ENCODE measurements at places on chromosomes 13 and 19.

- no peak for DNase-seq
Observed at GRCh38 chr13:27770809-27771208, 21.5 kb upstream of the GSX1 start.

DNA sequence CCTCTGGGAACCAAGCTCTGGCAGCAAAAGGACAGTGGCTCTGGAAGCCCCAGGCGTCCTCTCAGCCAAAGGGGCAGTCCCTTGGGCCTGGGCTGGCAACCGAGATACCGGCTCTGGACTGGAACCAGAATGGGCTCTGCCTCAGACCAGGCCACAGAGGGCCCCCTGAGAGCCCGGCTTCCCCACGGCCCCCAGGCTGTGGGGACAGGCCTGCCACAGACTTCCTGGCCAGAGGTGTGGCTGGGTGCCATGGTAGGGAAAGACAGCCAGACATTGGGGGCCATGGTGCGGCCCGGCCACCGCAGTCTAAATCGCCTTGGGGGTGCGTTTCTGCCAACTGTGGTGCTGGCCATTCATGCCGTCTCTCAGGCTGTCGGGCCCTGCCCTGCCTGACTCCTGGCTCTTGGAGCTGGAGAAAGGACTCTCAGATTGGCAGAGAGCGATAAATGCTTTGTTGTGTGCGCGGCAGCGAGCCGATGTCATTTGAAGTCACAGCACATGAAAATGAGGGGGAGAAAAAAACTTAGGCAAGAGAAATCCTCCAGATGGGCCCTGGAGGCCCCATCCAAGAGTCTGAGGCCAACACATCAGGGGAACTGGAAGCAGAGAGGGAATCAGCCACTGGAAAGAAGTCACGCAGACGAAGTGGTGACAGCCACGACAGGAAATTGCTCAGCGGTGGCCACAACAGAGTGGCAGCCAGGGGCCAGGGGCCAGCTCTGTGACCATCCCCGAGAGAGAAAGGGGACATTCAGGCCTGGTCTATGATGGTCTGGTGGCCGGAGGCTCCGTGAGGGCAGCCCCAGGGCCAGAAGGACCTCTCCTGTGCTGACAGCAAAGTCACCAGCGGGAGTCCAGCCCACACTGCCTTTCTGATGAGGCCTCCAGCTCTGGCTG lies 26.5 kb downstream of the SH3GL1 start:
- DNase-seq = no peak

DNA sequence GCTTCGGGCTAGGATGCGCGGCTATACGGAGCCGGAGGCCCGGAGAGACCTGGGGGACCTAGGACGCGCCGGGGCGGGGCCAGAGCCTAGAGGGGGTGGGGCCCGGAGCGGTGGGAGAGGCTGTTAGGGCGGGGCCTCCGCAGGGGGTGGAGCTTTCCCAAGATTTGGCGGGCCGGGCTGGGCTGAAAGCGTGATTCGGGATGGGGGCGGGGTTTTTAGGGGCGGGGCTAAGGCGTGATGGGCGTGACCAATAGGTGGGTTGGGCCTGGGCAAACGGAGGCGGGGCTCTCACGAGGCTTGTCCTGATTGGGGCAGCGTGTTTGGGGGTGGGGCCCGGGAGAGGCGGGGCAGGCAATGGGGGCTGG lies 439 bp downstream of the RAB11B start:
- DNase-seq = peak; percentile 90

DNA sequence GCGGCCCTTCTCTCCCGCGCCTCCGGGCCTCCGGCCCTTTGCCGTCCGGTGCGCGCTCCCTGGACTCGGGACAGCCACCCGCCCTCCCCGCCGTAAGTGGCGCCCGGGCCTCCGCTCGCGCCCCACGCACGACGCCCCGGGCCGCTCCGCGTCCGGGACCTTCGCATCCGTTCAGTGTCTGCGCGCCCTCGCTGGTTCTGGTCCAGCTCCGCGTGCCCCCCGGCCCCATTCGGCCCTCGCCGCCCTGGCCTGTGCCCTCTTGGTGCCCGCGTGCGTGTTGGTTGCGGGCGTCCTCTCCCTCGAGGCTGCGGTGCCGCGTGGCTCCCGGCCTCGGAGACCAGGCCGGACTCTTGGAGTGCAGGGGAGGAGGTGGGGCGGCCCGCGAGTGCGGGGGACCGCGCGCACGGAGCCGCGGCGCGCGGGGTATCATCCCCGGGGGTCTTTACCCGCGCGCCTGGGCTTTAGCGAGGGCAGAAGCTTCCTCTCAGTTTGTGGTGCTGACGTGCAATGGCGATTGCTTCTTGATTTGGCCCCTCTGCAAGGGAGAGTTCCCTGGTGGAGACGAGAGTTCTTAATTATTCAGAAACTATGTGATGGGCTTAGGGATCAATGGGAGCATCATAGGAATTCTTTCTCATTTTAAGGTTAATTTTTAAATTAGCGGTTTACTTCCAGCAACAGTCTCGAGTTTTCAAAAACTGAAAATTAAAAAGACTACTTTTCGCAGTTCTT lies 757 bp downstream of the WASF3 start:
- DNase-seq = no peak

DNA sequence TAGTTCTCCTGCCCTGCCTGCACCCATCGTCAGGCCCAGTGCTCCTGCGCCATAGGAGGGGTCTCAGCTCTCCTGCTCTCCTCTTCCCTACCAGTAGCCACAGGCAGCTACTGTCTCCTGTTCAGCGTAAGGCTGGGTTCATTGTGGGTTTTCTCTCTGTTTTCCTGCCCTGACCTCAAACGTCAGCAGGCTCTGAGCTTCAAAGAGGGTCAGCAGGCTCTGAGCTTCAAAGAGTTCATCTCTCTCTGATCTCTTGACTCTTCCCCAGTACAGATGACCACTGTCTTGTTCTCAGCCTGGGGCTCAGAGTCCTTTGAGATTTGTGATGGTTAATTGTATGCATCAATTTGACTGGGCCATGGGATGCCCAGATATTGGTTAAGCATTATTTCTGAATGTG lies 4.6 kb upstream of the CPB2 start:
- DNase-seq = no peak

GRCh38 chr13:46278474-46278873 lies 66.7 kb downstream of the LRRC63 start:
- no peak for DNase-seq

DNA sequence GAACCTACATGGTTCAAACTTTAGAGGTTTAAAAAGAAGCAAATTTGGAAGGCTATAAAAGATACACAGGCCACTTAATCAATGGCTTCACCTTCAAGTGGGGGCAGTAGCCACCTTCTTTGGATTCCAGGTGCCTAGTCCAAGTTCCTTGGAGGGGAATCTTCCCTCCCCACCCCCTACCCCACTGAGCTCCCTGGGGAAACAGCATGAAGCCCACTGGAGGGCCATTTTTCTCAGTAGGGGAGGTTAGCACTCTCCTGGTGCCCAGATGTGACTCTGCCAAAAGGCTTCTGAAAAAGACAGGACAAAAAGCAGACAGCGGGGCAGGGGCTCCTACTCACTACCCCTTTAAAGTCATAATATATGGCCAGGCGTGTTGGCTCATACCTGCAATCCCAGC lies 93.9 kb downstream of the KCTD15 start:
- DNase-seq = no peak

DNA sequence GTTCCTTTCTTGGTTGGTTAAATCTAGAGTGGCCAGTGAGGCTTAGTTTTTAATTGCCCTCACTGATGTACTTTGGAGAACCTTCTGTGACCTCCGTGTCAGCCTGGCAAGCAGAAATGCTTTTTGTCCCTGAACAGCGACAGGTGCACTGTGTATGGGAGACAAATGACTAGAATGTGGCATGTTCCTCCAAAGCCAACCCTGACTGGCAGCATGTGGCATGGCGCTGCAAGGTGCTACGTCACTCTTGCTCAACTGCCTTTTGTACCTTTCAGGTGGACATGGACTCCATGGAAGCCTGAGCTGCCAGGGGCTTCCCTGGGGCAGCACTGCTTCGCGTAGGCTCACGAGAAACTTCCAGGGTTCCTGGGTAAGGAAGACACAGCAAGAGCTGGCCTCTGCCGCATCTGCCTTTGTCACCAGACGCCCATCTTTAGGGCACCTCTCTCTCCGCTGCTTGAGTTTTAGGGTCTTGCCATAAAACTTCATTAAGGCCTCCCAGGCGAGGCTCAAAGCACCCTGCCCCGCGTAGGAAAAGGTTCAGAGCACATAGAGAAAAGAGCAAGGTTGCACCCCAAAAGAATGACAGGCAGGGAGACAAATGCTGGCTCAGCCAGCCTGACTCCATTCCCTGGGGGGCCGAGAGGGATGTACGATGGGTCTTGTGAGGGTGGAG lies 167.1 kb upstream of the SOX1 start:
- no peak for DNase-seq

DNA sequence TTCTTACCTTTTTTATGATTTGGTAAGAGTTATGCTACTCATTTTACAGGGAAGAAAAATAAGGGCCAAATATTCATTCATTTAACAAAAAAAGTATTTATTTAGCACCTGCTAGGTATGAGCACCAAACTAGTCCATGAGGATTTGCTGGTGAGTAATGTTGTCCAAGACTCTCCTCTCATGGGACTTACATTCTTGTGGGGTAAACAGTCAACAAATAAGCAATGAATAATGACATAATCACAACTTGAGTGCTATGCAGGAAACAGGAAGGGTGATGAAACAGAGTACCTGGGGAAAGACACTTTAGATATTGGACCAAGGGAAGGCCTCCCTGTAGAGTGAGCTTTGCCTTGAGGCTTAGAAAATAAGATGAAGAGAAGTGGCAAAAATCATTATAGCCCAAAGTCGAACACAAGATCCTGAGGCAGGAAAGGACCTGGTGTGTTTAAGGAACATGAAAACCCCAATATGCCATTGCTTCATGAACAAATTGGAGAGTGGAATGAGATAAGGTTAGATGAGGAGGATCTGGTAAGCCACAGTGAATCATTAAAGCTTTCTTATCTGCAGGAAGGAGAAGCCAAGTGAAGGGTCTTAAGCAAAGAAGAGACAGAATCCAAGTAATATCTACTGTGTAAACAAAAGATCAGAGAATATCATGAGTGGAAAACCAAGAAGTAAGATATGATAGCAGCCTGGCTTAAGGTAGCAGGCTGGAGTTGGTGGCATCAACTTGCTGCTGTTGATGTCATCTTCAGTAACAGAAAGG lies 294.5 kb upstream of the NBEA start:
- DNase-seq = no peak

Measured in stimulated activated effector memory CD8-positive, alpha-beta T cell treated with anti-CD3 and anti-CD28 coated beads, Interleukin-12 subunit alpha, Interleukin-12 subunit beta, amount 100 ng/mL, for 72 hours (primary cell).